ENCODE measurements at places on chromosomes 7 and 10.

DNA sequence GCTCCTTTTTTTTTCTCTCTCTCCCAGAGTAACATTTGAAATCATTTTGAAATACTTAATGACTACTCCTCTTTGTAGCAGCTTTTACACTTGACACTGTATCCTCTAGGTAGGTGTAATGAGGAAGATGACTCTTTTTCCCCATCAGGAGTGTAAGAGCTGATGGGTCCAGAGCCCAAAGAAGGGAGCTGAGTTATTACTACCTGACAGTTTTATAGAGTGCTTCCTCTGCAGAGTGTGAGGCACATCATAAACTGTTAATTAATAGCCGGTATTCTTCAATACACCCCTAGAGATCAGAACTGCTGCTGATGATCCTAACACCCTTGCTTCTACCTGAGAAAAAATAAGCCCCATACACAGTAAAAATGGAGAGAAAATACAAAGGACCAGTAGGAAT lies 279.8 kb upstream of the SEMA3A start:
- DNase-seq, result no peak

DNA sequence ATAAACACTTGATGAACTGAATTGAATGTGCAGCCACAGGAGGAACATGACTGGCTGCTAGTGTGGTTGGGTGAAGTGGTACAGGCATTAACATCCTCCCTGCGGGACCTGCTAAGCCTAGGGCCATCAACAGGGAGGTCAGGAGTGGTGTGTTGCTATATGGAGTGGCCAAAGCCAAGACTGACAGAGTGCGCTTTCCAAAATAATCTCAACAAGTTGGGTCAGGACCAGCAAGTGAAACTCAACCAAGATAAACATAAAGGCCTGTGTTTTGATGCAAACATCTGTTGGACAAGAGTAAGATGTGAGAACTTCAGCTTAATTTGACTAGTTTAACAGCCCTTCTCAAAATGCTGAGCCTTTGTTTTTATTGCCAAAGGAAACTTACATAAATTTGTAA lies 97.7 kb downstream of the WDFY4 start:
- no peak for DNase-seq

GRCh38 chr7:33853361-33854062 lies 51.8 kb upstream of the BMPER start:
- DNase-seq, result no peak

DNA sequence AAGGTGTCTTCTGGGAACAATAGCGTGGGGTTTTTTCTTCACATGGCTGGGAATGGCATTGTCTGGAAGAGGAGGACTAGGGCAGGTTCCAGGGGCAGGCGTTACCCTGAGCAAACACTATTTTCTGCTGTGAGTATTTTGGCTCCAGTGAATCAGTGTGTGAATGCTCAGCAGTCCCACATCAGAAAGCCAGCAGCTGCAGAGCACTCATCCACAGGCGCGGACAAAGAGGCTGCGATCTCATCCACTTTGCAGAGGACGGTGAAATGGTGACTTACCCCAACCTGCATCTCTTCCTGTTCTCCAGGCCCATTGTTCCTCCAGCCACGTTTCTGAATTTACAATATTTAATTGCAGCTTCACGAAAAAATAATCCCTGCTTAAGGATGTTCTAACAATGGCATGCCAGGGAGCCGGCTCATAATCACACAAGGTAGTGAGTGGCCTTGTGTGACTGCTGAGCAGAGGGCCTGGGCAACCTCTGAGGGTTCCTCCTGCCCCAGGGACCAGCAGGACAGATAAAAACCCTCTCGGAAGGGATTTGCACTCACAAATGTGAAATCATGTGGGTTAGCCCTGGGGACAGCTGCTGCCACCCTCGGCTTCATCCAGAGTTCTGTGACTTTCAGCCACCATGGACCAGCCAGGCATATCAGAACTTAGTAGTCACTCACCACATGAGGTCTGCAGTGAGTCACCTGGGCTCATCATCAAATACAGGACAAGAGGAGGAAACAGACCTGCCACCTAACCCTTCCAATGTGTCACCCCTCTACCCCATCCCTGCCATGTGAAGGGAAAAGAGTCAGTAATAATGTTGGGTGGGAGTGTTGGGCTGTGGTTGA lies 65.0 kb upstream of the EN2 start:
- DNase-seq, result peak; percentile 61

GRCh38 chr10:1591045-1591444 lies 146.3 kb downstream of the ADARB2 start:
- no peak for DNase-seq

DNA sequence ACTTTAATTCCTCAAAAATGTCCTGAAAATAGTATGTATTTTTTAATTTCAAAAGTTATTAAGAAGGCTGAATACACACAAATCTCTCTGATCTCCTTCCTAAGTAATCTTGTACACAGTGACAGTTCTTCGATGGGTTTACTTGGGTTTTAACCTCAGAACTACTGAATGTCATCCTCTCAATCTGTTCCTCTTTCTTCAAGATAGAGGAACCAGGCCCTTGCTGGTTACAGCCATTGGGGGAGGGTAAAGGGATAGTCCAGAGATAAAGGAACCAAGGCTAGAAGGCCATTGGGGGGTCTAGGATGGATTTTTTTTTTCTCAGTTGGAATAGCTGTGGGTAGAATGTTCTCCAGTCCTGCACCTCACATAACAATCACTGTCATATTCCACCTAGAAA lies 224.9 kb downstream of the SKIDA1 start:
- no peak for DNase-seq

All from LoVo (cell line).